ENCODE measurements at places on chromosomes 5 and 9. TPM values are rescaled to one million over a fixed set of nuclear protein-coding genes. Genes with fewer than 3 reads are reported as not detected.

The PCDHB7 gene
- total RNA-seq = 7.1 TPM

The SH3RF2 gene
- 8.1 TPM for total RNA-seq

GRCh38 chr9:108766626-108767161 is 89.1 kb downstream of the ACTL7B start:
- H3K4me1 ChIP-seq = no peaks in the 10 kb centered on the region
- no peak overlapping the region for H3K27ac ChIP-seq
- DNase-seq = no peak
- H3K4me3 ChIP-seq = no peak overlapping the region

DNA sequence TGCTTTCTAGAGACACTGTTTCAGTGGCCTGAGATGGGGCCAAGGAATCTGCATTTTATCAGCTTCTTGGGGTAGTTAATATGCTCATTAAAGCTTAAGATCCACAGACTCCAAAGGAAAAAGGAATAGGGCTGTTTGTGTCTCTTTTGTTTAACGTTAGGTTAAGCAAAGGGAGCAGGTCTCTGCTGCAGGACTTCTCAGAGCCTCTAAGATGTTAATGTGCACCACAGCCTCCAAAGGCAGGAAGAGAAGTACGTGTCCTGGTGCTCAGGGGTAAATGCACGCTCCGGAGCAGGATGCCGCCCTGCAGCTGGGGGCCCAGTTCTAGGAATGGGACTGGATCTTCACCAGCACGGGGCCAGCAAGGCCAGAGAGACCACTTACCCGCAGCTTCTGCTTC is 19.6 kb downstream of the SPARC start:
- H3K27me3 ChIP-seq = no peaks in the 10 kb centered on the region
- peak overlapping the region; percentile 95 for H3K27ac ChIP-seq
- peaks cover 81% of the 10 kb centered on the region for H3K36me3 ChIP-seq
- peaks cover 93% of the 10 kb centered on the region for H3K4me1 ChIP-seq
- no peak for DNase-seq

- no peaks in the 10 kb centered on the region for H3K27me3 ChIP-seq
- peaks cover 3% of the 10 kb centered on the region for H3K4me1 ChIP-seq
- DNase-seq = no peak
- no peaks in the 10 kb centered on the region for H3K36me3 ChIP-seq
These were observed 39.6 kb upstream of the SAP30L start for GRCh38 chr5:154406231-154406630.

- DNase-seq = no peak
- no peaks in the 10 kb centered on the region for H3K27me3 ChIP-seq
- H3K4me3 ChIP-seq = no peak overlapping the region
These were observed 147.6 kb downstream of the CEMIP2 start for GRCh38 chr9:71620746-71621145.

DNA sequence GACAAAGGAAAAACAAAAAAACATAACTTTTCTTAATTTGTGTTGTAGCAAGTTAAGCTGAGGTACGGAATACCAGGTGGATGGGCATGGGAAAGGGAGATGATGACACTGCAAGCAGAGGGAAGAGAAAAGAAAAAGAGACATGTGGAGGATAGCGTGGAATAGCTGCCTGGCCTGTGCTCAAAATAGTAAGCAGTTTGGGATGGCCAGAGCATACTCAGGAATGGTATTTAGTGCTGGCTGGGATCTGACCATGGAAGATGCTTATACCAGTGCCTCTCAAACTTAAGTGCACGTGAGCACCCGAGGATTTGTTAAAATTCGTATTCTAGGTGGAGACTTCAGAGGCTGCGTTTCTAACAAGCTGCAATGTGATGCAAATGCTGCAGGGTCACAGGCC is 41.3 kb downstream of the LNPEP start:
- H3K27ac ChIP-seq = no peak overlapping the region
- DNase-seq = no peak
- H3K27me3 ChIP-seq = no peaks in the 10 kb centered on the region
- peaks cover 20% of the 10 kb centered on the region for H3K4me1 ChIP-seq
- H3K36me3 ChIP-seq = peaks cover 15% of the 10 kb centered on the region
- no peak overlapping the region for H3K4me3 ChIP-seq

GRCh38 chr9:135053133-135053532 is 34.3 kb upstream of the OLFM1 start:
- no peak overlapping the region for H3K27ac ChIP-seq
- no peaks in the 10 kb centered on the region for H3K36me3 ChIP-seq
- H3K4me1 ChIP-seq = no peaks in the 10 kb centered on the region
- no peak for DNase-seq
- no peak overlapping the region for H3K4me3 ChIP-seq

GRCh38 chr5:109060378-109061025 is 312.8 kb downstream of the FER start:
- no peak overlapping the region for H3K27ac ChIP-seq
- H3K4me1 ChIP-seq = peaks cover 12% of the 10 kb centered on the region
- no peaks in the 10 kb centered on the region for H3K36me3 ChIP-seq
- no peaks in the 10 kb centered on the region for H3K27me3 ChIP-seq

DNA sequence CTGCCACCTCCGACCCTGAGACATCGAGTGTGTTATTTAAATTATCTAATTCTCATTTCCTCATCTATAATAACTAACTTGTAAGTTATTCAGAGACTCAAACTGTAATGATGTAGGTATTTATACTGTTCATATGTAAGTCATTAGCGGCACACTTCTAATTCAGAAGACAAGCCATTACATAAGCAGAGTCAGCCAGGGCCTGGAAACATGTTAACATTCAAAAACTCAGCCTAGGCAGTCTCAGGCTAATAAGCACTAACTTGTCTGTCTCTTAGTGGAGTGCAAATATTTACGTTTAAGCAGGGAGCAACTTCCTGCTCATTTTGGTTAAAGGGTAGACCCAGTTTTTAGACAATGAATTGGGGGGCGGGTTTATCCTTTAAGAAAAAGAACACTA is 598.4 kb downstream of the ACTL7B start:
- H3K36me3 ChIP-seq = no peaks in the 10 kb centered on the region
- H3K27me3 ChIP-seq = no peaks in the 10 kb centered on the region
- no peak for DNase-seq
- H3K4me1 ChIP-seq = no peaks in the 10 kb centered on the region
- no peak overlapping the region for H3K4me3 ChIP-seq
- H3K27ac ChIP-seq = no peak overlapping the region

DNA sequence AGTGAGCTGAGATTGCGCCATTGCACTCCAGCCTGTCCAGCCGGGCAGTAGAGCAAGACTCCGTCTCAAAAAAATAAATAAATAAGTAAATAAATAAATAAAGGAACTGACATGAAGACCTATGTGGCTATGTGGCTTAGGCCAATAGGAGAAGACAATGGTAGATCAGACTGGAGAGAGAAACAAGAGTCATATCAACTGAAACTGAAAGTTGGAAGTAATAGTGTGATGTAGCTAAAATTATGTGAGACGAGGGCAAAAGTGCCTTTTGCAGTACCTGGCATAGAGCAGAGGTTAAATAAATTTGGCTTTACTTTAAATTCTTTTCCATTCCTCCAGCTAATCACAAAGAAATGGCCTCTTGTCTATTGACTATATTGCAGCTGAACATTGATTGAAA is 7.3 kb downstream of the FBP2 start:
- H3K27ac ChIP-seq = no peak overlapping the region
- no peak overlapping the region for H3K4me3 ChIP-seq
- no peak for DNase-seq
- no peaks in the 10 kb centered on the region for H3K36me3 ChIP-seq

- H3K4me1 ChIP-seq = no peaks in the 10 kb centered on the region
- H3K36me3 ChIP-seq = no peaks in the 10 kb centered on the region
- DNase-seq = no peak
- no peak overlapping the region for H3K4me3 ChIP-seq
- no peak overlapping the region for H3K27ac ChIP-seq
- no peaks in the 10 kb centered on the region for H3K27me3 ChIP-seq
These were observed 824.3 kb downstream of the PRELID2 start for GRCh38 chr5:145010834-145011233.

DNA sequence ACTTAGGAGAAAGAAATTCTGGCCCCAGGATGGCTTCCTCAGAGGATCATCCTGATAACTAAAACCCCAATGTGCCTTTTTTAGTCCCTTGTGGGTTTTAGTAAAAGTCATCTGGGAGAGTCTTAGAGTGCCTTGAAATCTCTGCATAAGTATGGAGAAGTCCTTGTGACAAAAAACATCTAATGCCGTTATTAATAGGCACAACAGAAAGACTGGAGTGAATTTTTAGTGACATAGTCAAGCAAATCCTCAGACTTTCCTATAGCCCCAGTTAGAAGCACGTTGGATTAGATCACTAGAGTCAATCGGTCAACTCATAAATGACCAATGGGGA is 108.2 kb upstream of the MPDZ start:
- peak overlapping the region; percentile 58 for H3K27ac ChIP-seq
- peaks cover 5% of the 10 kb centered on the region for H3K4me1 ChIP-seq
- DNase-seq = no peak
- no peaks in the 10 kb centered on the region for H3K27me3 ChIP-seq

- no peak overlapping the region for H3K4me3 ChIP-seq
- no peak overlapping the region for H3K27ac ChIP-seq
- peaks cover 4% of the 10 kb centered on the region for H3K4me1 ChIP-seq
- H3K36me3 ChIP-seq = no peaks in the 10 kb centered on the region
These were observed 70.7 kb upstream of the CPLX2 start for GRCh38 chr5:175800656-175801081.

DNA sequence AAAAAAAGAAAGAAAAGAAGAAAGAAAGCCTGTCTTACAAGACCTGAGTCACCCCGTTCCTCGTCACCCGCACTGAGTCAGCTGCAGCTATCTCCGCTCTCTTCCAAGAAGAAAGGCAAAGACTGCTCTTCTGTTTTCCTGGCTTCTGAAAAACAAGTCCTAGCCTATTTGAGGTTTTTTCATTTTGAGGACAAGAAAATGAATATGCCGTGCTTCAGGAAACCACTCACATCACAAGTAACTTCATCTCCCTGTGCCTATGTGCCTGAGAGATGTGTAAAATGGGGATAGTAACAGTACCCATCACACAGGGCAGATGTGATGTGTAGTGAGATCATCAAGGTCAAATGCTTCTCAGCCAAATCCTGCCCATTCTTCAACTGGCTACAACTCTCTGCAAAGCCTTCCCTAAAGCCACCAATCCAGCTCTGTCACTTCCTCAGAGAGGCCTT is 78.4 kb downstream of the GLDC start:
- H3K36me3 ChIP-seq = no peaks in the 10 kb centered on the region
- peaks cover 19% of the 10 kb centered on the region for H3K4me1 ChIP-seq
- DNase-seq = no peak
- H3K4me3 ChIP-seq = no peak overlapping the region
- peak overlapping the region; percentile 63 for H3K27ac ChIP-seq

DNA sequence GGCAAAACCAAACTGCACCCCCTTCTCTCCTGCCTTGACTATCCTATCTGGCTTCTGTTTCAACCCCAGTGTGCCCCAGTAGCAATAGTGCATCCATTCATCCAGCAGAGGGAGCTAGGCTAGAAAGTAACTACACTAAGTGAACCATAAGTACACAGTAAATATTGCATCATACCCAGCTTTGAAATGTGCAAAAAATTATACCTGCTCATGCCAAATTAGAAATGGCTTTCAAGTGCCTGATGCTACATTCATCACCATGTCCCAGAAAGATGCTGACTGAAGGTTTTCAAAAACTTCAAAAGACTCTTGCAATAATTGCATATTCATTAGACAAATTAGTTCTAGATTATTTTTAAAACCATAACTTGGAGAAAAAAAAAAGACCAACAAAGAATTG is 153.5 kb downstream of the PRELID2 start:
- no peak overlapping the region for H3K27ac ChIP-seq
- H3K36me3 ChIP-seq = no peaks in the 10 kb centered on the region
- H3K4me1 ChIP-seq = peaks cover 26% of the 10 kb centered on the region
- DNase-seq = peak; percentile 11
- no peak overlapping the region for H3K4me3 ChIP-seq

DNA sequence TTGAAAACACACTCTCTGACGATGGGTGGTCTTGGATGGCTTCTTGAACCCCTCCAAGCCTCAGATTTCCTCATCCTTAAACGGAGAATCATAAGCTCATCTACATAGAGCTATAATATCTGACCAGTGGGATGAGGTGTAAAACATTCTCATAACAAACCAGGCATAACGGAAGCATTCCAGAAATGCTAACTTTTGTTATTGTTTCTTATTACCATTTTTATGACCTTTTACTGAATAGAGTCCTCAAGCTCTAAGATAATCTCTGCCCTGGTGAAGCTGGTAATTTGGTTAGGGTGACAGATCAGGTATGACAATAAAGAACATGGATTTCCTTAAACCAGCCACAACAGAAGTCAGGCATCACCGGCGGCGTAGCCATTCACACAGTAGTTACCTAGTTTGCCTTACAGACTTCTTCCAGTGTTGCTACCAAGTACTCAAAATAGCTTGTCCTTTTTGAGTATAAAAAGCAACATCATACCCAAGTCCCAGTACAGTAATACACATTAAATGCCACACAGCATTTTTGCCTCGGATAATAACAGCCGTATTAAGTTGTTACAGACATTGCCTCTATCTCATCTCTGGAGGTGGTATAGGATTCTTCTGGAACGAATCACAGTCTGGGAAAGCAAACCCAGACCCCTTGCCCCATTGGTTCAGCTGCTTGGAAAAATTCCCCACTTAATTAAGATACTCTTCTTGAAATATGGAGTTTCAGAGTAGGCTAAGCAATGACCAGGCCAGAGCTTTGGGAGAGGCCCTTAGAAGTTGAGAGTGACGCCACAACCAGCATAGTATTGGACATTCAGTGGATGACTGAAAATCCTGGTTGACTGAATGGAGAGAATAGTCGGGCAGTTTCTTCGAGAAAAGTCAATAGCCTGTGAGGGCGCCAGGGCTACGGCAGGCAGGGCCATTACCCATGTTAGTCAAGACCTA is 252.5 kb downstream of the SLIT3 start:
- DNase-seq = no peak
- H3K4me1 ChIP-seq = peaks cover 15% of the 10 kb centered on the region
- H3K4me3 ChIP-seq = no peak overlapping the region
- no peaks in the 10 kb centered on the region for H3K27me3 ChIP-seq
- H3K36me3 ChIP-seq = no peaks in the 10 kb centered on the region
- no peak overlapping the region for H3K27ac ChIP-seq

GRCh38 chr5:26259081-26259480 is 779.3 kb downstream of the CDH9 start:
- no peaks in the 10 kb centered on the region for H3K27me3 ChIP-seq
- H3K27ac ChIP-seq = no peak overlapping the region
- no peaks in the 10 kb centered on the region for H3K36me3 ChIP-seq

- H3K27ac ChIP-seq = no peak overlapping the region
- no peaks in the 10 kb centered on the region for H3K36me3 ChIP-seq
- peaks cover 24% of the 10 kb centered on the region for H3K4me1 ChIP-seq
- no peak for DNase-seq
- H3K4me3 ChIP-seq = no peak overlapping the region
- H3K27me3 ChIP-seq = no peaks in the 10 kb centered on the region
These were observed 5.1 kb downstream of the SNX30 start for GRCh38 chr9:112755675-112756074.

Measured in thoracic aorta (tissue), 2 donors.